ENCODE measurements at places on chromosomes 4 and X.

- DNase-seq, result no peak
These were observed 111.6 kb downstream of the AFF2 start for GRCh38 chrX:148611993-148612392.

GRCh38 chrX:12970691-12971202 lies 4.2 kb upstream of the TMSB4X start:
- DNase-seq, result peak; percentile 83

- no peak for DNase-seq
These were observed 10.0 kb downstream of the ETFDH start for GRCh38 chr4:158682066-158682465.

DNA sequence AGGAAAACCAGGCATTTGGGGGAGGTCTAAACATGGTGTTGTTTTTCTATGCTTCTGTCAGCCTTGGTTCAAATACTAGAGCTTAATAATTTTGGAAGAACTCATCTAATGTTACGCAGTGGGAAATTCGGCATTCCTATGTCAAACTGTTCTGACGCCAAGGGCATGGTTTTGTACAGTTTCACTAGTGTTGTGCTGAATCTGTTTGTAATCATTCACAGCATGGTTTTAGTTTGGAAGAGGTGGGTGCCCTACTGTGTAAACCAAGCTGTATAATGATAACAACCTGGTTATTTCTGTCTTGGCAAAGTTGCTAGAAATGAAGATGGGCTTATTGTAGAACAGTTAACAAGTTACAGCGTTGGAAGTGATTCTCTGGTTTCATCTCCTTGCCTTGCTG lies 5.2 kb downstream of the DDX3X start:
- no peak for DNase-seq

DNA sequence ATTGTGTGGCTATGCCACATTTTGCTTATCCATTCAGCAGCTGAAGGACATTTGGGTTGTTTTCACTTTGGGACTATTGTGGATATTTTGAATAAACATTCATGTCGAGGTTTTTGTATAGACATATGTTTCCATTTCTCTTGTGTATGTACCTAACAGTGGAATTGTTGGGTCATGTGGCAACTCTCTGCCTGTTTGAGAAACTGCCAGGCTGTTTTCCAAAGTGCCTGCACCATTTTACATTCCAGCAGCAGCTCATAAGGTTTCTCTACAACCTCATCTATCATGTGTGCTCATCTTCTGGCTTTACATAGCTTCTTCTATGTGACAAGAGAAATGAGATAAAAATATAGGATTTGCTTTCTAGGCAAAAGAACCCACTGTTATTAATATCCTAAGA lies 29.5 kb upstream of the TSPAN5 start:
- no peak for DNase-seq

GRCh38 chr4:118917582-118917981 lies 28.9 kb downstream of the SYNPO2 start:
- DNase-seq, result no peak

DNA sequence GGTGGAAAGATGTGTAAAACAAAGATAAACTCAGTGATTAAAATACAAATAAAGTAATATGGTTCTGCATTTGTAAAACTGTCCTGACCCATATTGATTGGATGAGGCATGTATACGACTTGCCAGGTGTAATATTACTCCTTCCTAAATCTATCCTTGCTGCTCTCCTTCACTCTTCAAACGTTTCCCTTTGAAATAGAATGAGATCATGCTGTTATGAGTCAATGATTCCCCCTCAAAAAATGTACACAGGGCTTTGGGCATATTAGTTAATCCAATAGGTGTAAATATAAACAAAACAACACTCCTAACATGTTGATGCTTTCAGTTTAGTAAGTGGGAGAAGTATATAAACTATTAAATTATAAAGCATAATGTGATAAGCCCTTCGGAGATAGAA lies 117.4 kb upstream of the GPM6A start:
- no peak for DNase-seq

DNA sequence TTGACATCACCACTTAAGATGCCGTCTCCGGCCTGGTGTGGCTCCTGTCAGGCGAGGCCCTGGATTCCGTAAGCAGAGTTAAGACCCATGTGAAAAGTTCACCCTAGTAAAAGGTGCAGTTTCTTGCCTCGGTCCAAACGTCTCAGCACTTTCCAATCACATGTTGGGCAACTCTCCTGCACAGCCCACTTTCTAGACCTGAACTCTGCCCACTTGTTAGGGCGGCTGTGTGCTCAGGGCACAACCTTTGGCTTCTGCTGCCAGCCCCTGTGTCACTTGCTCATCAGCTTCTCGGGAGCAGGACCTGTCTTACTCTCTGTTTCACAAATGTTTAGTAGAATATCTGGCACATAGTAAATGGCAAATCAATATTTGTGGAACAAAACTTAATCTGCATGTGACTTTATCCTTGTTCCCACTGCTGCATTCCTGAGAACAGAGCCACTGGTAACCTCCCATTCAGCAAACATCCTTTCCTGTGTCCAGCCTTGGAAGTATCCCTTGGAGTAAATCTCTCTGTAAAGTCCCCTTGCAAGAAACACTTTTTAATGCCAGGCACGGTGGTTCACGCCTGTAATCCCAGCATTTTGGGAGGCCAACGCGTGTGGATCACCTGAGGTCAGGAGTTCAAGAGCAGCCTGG lies 38.7 kb upstream of the SH3RF1 start:
- no peak for DNase-seq

All from MV-4-11 (cell line).